ENCODE measurements at places on chromosomes 4 and X. TPM values are rescaled to one million over a fixed set of nuclear protein-coding genes. Genes with fewer than 3 reads are reported as not detected.

The RAP1GDS1 gene
- total RNA-seq, result 12.9 TPM

The ARMCX2 gene
- 29.1 TPM for total RNA-seq

The SSX4 gene
- total RNA-seq, result not detected

The POLN gene
- total RNA-seq, result 1.3 TPM

The CEP135 gene
- total RNA-seq, result 3.2 TPM

The CTAG1A gene
- total RNA-seq, result not detected

The IL1RAPL1 gene
- total RNA-seq, result 6.0 TPM

The SETD7 gene
- 66.4 TPM for total RNA-seq

The BEX5 gene
- 0.32 TPM for total RNA-seq

The GYG2 gene
- total RNA-seq, result 3.7 TPM

The GJB1 gene
- total RNA-seq, result not detected

The TRIML2 gene
- not detected for total RNA-seq

The LANCL3 gene
- 0.12 TPM for total RNA-seq

The F8A1 gene
- 28.9 TPM for total RNA-seq

The PRKX gene
- 2.9 TPM for total RNA-seq

The SUPT20HL1 gene
- 0.13 TPM for total RNA-seq

The MAGEE1 gene
- total RNA-seq, result 3.8 TPM

The GAGE1 gene
- total RNA-seq, result not detected

The PALLD gene
- total RNA-seq, result 669 TPM

Measured in heart right ventricle (tissue), 16 donors.